ENCODE measurements at places on chromosomes 13 and 19.

- DNase-seq = no peak
Observed at GRCh38 chr19:51508059-51508733, 6.6 kb upstream of the SIGLEC12 start.

- no peak for DNase-seq
Observed at GRCh38 chr19:10284960-10285278, 1.8 kb upstream of the ICAM4 start.

GRCh38 chr13:111253365-111253872 is 67.0 kb upstream of the TEX29 start:
- DNase-seq = no peak

DNA sequence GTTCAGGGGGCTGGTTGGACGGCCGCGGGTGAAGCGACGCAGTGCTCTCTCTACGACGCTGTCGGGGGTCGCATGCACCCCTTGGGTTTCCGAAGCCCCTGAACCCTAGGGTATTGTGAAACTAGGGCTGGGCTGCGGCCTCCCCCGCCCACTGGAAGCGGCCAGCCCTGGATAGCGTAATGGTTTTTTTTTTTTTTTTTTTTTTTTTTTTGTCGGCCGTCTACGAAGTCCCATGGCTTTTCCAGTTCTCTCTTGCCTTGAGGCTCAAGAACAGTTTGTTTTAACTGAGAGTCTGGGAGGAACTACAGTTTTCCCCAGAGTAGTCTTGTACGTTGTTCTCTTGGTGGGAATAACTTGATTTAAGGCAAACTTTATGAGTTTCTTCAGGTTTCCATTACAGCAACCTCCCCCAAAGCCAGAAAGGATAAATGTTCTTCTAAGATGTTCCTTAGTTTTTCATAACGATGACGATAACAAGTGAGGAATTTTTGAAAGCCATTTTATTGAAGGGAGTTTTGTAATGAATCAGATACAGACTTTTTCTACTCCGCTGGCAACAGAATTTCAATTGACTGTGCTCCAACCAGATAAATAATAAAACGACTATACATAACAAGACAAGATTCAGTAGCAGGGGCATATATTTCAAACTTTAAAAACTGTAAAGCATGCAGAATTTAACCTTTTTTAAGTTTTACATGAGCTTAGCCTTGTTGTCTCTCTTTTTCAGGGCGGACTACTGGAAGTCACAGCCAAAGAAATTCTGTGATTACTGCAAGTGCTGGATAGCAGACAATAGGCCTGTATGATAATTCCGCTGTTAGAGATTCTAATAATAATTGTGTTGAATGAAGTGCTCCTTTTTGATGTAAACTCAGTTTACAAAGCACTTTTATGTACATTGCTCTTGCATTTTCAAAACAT is 867 bp downstream of the WBP4 start:
- DNase-seq = no peak

- no peak for DNase-seq
Observed at GRCh38 chr13:22662771-22663170, 518.0 kb upstream of the SGCG start.

- DNase-seq = no peak
Observed at GRCh38 chr13:103568314-103568713, 502.1 kb upstream of the SLC10A2 start.

DNA sequence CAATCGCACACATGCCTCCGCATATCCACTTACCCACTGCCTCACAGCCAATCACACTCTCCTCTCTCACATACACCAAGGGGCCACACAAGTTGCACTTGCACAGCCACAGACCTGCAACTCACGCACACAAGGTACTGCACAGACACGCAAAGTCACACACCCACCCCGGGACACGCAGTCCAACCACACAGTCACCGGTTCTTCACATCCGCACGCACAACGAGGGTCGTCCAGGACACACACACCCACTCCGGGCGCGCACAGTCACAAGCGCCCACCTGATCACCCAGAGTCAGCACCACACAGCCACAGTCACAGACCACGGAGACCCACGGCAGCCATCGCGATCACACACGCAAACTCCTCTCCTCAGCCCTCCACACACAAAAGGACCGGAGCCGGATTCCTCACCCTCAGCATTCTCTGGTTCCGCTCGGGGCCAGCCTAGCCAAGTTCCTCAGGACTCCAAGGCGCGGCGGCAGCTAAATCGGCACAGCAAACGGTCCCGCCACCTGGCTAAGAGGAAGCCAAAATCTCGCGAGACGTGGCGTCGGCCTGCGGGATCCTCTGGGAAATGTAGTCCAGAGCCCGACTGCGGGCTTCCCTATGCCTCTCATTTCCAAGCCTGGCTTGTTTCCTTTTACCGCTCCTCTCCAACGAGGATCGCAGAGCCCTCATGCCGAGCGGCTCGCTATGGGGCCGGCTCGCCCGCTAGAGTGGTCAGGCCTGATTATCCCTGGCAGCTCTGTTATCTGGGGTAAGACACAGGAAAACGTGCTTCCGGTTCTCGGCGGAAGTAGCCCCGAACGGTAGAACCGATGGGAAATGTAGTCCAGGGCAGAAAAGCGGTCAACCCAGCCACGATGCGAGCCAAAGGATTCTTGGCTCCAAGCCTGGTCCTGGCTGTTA is at the start of gene ZNF850:
Gene ZNF850 (minus strand): TSS at position 497 of the 912 bp plus-strand sequence. CDS start 10,201 bp downstream, outside the sequence.
- peak; percentile 93 for DNase-seq

DNA sequence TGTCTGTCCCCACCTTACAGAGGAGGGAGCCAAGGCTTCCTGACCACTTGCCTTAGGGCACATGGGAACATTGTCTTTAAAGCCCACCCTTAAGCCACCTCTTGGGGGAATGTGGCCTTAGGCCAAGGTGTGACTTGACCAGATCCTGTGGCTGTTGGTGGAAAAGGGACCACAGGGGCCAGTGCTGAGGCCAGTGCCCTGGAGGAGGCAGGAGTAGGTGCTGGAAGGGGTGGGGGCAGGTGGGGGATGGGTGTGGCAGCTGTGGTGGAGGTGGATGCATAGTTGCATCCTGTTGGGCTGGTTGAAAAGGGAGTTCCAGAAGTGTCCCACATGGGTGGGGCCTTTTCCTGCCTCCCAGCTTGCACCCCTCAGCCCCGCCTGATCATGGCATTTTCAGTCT is 44.8 kb downstream of the DNM2 start:
- DNase-seq = peak; percentile 23

Data from stimulated activated CD4-positive, alpha-beta T cell treated with anti-CD3 and anti-CD28 coated beads, Interleukin-2, amount 100 ng/mL, for 24 hours (primary cell).